ENCODE measurements at places on chromosomes 11 and 22.

DNA sequence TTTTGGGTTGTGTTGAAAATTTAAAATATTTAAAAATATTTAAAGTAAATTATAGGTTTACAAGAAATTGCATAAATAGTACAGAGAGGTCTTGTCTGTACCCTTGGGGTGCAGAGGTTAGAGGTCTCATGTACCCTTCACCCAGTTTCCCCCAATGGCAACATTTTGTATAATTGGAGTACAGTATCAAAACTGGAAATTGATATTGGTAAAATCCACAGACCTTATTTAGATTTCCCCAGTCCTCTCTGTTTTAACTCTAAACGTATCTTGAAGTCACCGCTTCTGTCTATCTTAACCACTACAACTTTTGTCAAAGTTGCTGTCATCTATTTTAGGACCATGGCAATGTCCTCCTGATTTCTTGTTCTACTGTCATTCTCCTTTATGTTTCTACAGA, 10.9 kb downstream of the THY1 start:
- DNase-seq = no peak

- DNase-seq = peak; percentile 76
Observed at GRCh38 chr11:134119094-134119493, 50.2 kb downstream of the JAM3 start.

- no peak for DNase-seq
Observed at GRCh38 chr11:18703001-18703763, 4.6 kb downstream of the TMEM86A start.

GRCh38 chr22:29581799-29582198, 886 bp upstream of the NIPSNAP1 start:
- DNase-seq = no peak

DNA sequence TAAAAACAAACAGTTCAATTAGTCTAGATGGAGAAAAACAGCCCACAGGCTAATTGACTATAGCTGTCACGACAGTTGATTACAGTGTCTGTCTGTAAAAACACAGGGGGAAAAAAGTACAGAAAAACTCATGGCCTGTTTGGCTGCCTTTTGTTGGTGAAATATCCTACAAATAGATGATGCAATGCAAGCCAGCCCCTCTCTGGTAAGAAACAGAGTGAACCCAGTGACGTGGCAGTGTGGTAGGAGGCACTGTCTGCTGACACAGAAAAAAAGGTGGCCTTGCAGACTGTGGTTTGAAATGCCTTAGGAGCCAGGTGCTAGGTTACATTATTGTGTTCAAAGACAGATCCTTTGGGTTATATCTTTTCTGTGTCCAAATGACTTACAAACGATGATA, 431.4 kb upstream of the CCDC90B start:
- no peak for DNase-seq

DNA sequence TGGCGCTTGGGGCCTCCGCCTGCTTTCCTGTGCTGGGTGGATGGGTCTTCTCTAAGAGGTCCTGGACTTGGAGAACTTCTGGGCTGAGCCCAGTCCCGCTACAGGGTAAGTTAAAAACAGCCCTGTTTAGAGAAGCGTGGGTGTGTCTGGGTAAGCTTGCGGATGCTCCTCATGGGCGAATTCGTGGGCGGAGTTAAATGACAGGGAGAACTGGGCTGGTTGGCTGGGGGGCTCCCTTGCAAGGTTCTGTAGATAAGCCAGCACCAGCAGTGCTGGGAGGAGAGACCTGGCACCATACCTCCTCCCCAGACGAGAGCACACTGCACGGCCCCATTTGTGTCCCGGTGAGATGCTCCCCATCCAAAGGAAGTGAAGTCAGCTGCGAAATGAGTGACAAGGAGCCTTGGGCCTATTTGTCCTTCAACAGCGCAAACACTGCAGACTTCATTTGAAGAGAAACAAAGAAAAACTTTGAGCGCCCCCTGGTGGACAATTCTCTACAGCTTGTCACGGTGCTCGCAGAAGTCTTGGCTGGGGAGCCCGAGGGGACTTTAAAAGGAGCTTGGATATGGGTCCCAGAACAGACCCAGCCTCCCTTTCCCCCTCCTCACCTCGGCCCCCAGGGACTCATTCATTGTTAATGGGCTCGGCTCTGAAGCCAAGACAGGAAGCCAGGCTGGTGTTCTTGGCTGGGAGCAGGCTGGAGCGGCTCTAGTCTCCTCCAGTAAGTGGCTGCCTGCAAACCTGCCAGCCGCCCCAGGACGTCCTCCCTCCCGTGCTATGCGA, 39.5 kb downstream of the TP53I11 start:
- DNase-seq = peak; percentile 77

GRCh38 chr11:113147249-113147648, 167.1 kb upstream of the TTC12 start:
- no peak for DNase-seq

- DNase-seq = no peak
Observed at GRCh38 chr11:73461964-73462363, 85.8 kb downstream of the RELT start.

GRCh38 chr22:20569059-20570058, 61.9 kb downstream of the MED15 start:
- peak; percentile 99 for DNase-seq

DNA sequence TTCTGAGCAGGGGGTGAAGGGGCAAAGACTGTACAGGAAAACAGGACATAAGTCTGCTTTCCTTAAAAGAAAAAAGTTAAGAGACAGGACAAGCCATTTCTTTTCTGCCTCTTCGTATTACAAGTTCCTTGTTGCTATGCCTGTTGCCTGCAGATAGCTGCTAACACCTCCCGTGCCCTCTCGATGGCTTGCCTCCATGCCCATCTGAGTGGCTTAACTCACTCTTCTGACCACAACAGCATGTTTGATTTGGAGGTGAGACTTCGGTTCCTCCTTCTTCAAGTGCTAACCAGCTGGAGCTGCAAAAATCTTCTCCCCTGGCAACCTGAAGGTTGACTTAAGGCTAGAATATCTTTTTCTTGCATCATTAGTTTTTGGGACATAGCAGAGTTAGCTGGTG, 103.1 kb downstream of the PRR5L start:
- no peak for DNase-seq

- DNase-seq = no peak
Observed at GRCh38 chr22:26234296-26234695, 65.0 kb downstream of the SEZ6L start.

GRCh38 chr11:46951864-46952263, 15.3 kb downstream of the CSTPP1 start:
- no peak for DNase-seq

- DNase-seq = no peak
Observed at GRCh38 chr22:20430720-20431510, 6.7 kb downstream of the SCARF2 start.
